Omental fat pad (tissue), 4 donors: ENCODE measurements at places on chromosomes 3 and 15.

DNA sequence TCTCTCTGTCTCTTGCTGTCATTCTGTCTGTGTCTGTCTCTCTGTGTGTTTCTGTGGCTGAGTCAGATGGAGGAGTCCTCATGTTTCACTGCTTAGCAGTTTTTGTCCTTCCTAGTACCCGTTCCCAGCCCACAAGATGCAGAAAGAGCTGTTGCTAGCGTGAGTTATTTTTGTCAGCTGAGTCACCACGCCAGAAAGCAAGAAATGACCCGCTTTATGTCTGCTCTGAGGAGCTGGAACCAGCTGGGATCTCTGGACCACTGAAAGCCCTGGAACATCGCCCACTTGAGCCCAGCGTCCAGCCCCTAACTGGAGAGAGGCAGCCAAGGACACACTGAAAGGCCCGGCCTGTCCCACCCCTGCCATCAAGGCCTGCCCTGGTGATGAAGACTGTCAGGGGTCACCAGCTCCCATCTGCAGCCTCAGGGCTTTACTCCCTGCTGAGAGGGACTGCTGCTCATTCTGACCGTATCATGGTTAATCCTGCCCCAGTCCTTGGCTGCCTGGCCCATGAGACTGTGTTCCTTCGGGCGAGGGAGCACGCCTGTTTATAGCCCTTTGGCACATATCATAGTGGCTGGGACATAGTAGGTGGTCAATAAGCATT is 101.7 kb upstream of the TPM1 start:
- DNase-seq = no peak

DNA sequence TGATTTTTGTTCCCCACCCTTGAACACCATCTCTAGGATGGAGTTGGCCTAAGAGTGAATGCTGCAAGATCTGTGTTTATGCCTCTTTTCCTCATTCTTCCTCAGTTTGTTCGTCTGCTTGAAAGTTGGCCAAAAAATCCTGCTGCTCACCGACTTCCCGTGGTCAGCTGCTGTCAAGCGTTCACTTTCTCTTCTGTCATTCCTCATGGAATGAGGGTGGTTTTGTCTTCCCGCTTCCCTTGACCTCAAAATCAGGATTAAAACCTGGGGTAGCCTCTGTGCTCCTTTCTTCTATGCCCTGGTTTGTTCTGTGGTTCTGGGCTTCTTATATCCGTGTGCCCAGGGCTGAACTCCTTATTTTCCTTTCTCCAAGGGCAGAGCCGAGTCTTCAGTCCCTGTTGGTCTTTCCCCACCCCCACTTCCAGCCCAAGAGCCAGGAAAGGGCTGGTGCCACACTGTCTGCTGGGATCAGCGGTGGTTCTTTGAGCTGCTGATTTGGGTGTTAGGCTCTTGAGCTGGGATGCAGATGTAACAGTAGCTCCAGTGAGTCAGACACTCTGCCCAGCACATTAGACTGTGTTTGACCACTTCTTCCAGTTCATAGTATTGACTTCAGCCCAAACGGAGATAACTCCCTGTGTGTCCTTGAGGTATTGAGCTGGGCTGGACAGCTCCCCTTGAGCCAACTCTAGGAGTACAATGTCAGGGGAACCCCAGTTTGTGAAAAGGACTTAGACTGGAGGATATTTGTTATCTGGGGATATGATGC is 2.3 kb downstream of the SERF2 start:
- DNase-seq = no peak

DNA sequence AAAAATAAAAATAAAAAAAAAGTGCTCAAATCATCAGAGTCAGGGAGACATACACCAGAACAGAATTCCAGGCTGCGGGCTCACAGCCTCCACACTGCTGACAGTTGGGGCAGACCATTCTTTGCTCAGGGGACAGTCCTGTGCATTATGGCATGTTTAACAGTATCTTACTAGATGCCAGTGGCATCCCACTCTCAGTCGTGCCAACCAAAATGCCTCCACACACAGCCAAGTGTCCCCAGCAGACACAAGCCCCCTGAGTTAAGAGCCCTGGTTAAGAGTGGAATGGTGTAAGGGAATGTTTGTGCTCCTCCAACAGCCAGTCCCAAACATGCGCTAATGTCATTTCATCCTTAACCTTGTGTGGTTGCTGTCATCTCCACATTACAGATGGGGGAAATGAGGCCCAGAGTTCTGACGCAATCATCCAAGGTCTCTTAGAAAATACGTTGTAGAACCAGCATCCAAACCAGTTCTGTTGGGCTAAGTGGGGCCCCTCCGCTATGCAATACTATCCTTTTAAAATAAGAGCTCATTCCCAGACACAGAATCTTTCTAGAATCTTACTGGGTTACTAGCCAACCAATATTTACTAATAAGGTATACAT is 26.0 kb downstream of the CFAP92 start:
- DNase-seq = no peak

- no peak for DNase-seq
These were observed 279.1 kb upstream of the IGF1R start for GRCh38 chr15:98369081-98369716.

DNA sequence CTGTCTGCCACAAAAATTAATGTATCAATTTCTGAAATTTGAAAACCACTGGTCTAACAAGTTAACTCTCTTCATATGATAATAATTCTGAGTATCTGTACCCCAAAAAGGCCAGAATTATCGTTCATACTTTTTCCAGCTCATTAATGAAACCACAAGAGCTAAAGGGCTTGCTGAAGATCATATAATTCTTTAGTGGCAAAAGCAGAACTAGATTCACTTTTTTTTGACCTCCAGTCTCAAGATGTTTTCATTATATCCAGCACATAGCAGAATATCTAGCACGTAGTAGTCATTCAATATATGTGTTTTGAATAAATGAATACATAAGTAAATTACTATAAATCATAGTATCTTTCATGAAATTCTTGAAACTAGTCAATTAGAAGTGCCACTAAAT is 246.7 kb upstream of the KCNH8 start:
- DNase-seq = no peak

- no peak for DNase-seq
These were observed 338.9 kb upstream of the GBE1 start for GRCh38 chr3:82100378-82100777.

DNA sequence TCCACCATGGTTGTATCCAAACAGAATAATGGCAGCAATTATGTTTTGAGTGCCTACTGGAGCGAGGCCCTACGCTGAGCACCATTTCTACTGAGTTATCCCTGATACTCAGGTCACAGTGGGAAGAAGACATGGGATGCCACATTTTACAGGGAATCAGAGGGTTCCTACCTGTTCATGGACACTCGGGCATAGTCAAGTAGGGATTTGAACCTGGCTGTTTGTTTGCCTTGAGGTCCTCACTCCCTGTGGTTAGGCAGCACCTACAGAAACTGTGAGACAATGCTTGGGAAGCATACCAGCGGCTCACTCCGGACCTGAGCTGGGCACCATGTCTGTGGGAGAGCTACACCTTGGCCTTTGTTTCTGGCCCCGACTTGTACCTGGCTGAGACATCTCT is 390.4 kb downstream of the LRTM1 start:
- DNase-seq = no peak

DNA sequence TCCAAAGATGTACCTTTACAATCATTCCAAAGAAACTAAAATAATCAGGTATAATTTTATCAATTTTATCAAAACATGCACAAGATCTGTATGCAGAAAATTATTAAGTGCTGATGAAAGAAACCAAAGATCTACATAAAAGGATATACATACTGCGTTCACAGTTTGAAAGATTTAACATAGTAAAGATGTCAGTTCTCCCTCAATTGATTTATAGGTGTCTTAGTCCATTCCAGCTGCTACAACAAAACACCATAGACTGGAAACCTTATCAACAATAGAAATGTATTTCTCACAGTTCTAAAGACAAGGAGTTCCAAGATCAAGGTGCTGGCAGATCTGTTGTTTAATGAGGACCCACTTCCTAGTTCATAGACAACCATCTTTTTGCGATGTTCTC is 189.0 kb upstream of the CCDC54 start:
- DNase-seq = no peak

DNA sequence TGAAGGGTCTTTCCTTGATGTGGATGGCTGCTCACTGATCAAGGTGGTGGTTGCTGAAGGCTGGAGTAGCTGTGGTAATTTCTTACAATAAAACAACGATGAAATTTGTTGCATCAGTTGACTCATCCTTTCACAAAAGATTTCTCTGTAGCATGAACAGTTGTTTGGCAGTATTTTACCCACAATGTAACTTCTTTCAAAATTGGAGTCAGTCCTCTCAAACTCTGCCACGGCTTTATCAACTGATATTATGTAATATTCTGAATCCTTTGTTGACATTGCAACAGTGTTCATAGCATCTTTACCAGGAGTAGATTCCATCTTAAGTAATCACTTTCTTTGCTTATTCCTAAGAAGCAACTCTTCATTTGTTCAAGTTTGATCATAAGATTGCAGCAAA is 252.6 kb downstream of the UBE2E2 start:
- DNase-seq = no peak

GRCh38 chr3:57855281-57855680 is 99.2 kb downstream of the SLMAP start:
- no peak for DNase-seq

DNA sequence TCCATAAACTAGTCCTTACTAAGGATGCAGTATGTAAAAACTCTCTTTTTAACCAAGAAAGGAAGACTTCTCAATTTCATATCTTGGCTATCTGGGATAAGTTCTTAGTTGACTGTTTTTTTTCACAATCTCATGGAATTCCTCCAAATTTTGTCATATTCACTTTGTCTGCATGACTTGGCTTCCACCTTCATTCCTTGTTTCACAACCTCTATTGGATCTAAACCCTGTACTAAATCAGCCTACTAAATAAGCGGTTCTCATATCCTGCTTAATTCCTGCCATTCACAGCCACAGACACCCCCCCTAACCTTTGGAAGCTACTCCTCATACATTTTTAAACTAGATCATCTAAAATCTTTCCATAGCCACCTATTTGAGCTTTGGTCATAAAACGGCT is 370.6 kb upstream of the NAALADL2 start:
- DNase-seq = no peak

DNA sequence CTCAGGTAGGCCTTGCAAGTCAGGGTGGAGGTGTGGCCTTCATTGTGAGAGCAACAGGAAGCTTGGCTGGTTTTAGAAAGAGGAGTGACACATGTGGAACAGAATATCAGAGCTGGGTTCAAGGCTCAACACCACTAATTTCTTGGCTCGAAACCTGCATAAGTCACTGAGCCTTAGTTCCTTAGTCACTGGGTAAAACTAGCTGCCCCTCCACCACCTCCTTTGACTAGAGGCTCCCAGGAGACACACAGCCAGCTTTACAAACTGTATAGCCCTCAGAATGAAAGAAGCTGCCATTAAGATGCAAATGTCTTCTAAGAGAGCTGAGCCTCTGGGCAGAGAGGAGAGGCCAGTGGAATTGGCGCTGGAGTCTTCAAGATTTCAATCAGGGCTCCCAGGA is 67.7 kb downstream of the CERS3 start:
- no peak for DNase-seq

- no peak for DNase-seq
These were observed 34.0 kb upstream of the RPP14 start for GRCh38 chr3:58271901-58272501.

GRCh38 chr15:50077651-50078050 is 41.4 kb downstream of the ATP8B4 start:
- no peak for DNase-seq

DNA sequence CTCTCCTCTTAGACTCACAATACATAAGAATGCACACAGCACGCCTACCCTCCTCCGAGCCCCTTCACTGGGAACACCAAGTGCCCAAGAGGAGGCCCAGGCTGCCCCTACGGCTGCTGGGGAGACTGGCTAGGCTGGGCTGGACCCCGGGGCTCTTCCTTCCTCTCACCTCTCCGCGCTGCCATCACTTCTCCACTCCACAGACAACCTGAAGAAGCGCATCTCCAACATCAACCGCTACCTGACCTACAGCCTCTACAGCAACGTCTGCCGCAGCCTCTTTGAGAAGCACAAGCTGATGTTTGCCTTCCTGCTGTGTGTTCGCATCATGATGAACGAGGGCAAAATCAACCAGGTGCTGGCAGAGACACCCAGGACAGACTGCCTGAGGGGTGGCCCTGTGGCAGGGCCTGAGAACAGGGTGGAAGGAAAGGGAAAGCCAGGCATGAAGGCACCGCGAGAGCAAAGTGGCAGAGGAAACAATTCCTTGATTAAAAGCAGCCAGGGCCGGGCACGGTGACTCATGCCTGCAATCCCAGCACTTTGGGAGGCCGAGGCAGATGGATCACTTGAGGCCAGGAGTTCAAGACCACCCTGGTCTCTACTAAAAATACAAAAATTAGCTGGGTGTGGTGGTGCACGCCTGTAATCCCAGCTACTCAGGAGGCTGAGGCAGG is 51.6 kb downstream of the SEMA3G start:
- no peak for DNase-seq

GRCh38 chr3:55524565-55525244 is 37.6 kb upstream of the WNT5A start:
- DNase-seq = no peak

- no peak for DNase-seq
These were observed 82.0 kb upstream of the ATP11B start for GRCh38 chr3:182711261-182711683.

DNA sequence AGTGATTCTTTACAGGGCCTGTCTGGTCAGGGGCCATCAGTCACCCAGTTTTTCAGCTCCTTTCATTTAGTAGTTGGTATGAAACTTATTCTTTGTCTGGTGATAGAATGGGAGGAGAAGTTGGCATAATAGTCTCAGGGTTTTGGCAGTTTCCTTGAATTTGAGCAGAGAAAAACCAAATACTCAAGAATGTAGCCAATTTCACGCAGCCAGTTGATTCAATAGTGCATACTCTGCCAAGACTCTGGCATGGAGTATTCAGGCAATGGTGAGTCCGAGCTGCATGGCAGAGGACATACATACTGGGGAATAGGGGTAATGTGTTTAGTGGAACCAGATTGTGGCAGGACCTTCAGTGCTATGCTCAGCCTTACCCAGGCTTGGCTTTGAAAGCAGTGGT is 118.3 kb downstream of the GALK2 start:
- no peak for DNase-seq

DNA sequence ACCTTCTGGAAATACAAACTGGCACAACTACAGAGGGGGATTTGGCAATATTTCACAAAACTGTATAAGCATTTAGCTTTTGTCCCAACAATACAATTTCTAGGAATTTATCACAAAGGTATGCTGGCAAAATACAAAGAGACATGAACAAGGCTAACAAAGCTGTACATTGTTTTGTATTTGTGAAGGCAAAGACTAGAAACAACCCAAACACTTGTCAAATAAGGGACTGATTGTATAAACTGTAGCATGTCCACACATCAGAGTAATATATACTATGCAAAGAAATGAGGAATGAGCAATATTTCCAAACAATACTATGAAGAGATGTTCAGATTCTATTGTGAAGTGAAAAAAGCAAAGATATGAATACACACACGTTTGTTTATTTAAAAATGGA is 26.4 kb downstream of the CP start:
- no peak for DNase-seq
